ENCODE measurements at places on chromosomes 5 and 9.

- DNase-seq, result no peak
Measured at GRCh38 chr5:133667217-133667616, 54.9 kb upstream of the FSTL4 start.

- DNase-seq, result no peak
Measured at GRCh38 chr9:133522073-133522910, 2.5 kb downstream of the MYMK start.

GRCh38 chr9:36725777-36726356 is 153.2 kb downstream of the MELK start:
- DNase-seq, result no peak

- no peak for DNase-seq
Measured at GRCh38 chr9:99037769-99038483, 67.0 kb upstream of the TGFBR1 start.

DNA sequence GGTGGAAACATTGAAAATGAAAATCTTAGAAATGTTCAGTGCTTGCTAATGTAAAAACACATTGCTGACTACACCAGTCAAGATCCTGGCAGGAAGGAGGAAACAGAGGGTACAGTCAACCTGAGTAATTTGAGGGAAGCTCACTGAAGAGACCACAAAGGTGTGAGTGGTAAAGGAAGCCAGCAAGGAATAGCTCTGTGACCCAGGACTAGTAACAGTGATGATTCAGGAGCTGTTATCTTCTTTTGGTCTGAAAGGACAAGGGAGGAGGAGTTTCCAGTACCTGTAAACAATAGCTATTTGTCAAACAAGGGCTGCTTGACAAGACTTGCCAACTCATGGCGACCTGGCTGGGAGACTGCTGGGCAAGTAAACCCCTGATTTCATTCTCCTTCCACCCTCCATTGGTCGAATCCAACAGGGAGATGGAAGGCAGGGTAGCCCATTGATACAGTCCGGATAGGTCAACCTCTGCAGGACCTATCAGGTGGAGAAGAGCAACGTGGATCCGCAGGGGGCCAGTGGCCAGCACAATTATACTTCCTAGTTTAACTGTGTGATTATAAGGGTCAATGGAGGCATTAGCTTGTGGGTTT is 68.1 kb downstream of the MAMDC2 start:
- no peak for DNase-seq

GRCh38 chr5:80238778-80239679 is 16.8 kb downstream of the SERINC5 start:
- no peak for DNase-seq

GRCh38 chr9:114374936-114375335 is 12.8 kb downstream of the AKNA start:
- no peak for DNase-seq

Data from GM19239 (cell line).